T-cell (primary cell): ENCODE measurements at places on chromosomes 7 and 10. TPM values are rescaled to one million over a fixed set of nuclear protein-coding genes. Genes with fewer than 3 reads are reported as not detected.

Gene TMEM225B
- 0.85 TPM for total RNA-seq

Gene PTF1A
- total RNA-seq, result not detected

DNA sequence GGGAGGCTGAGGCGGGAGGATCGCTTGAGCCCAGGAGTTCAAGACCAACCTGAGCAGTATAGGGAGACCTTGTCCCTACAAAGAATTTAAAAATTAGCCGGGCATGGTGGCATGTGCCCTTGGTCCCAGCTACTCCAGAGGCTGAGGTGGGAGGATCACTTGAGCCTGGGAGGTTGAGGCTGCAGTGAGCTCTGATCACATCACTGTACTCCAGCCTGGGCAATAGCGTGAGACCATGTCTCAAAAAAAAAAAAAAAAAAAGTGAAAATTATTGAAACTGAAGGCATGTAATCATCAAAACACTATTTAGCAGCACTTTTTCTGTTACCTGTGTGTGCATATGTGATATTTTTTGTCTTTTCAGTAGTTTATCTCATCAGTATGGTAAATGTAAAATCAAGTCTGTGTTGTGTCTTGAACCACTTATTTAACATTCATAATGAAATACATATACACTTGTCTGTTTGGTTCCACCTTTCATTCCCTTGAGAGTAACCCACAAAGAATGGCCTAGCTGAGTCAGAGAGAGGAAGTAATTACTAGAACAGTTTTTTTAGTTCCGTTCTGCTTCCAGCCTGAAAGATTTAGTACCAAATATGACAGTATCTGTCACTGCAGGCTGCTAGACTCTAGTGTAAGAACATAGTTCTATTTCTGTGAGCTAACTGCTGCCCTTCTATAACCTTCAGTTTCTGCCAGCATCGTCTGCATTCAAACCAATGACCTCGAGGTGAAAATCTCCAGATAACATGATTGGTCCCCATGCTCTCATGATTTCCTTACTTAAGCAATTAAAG, 68.6 kb downstream of the MMRN2 start:
- no peak for DNase-seq

Gene TMEM270
- total RNA-seq, result not detected

Gene AGR3
- total RNA-seq, result not detected

DNA sequence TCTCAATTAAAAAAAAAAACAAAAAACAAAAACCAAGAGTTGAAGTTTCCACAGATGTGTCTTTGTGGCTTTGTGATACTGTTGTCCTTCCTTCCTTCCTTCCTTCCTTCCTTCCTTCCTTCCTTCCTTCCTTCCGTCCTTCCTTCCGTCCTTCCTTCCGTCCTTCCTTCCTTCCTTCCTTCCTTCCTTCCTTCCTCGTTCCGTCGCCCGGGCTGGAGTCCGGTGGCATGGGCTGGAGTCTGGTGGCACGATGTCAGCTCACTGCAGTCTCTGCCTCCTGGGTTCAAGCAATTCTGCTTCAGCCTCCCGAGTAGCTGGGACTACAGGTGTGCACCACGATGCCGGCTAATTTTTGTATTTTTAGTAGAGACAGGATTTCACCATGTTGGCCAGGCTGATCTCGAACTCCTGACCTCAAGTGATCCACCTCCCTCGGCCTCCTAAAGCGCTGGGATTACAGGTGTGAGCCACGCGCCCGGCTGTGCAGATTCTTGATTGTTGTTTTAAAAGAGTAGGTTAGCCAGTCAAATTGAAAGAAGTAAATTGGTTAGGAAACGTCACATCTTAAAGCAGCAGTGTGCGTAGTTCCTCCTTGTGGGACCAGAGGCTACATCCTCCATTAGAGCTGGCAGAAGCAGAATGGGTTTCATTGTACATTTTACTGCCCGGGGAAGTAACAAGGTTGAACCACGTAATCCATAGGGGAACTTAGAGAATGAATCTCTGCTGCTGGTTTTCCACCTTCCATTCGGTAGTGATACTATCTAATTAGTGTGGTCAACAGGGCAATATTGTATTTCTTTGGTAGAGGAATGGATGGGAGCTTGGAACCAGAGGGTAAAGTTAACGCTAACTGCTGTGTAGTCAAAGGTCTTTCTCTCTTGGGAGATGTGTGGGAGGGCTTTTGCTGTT, 20.6 kb downstream of the DNAJB6 start:
- no peak for DNase-seq

- no peak for DNase-seq
Measured at GRCh38 chr7:102211590-102212550, 74.8 kb upstream of the SH2B2 start.

GRCh38 chr7:92778972-92779371, 57.4 kb downstream of the CDK6 start:
- no peak for DNase-seq

DNA sequence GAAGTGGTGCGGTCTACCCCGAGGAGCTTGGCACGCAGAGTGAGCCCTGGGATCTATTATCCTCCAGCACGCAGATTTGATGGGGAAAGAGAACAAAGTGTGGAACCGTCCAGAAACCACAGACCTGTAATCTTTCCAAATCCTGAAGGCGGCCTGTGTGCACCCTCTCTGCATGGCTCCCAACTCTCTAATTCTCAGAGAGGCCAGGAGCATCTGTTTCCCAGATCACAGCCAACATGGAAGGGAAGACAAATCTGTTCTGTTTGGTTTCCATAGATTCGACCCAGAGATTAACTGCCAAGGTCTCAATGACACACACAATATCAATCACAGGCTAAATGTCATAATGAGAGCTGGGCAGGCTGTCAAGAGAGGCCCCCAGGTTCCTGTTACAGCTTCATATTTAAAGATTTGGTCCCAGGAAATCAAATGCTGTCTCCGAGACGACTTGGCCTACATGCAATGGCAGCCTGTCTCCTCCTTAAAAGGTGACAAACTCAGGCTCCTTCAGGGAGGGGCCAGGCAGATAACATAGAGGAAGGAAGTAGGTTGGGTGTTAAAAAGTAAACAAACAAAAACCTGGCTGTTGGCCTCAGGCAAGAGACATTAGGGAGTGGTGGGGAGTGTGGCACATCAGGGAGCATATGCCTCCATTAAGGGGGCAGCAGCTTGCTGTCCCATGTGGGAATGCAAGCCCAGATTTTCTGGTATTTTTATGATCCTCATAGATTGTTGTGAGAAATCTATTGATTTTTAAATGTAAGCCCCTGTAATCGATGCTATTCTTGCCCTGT, 48.8 kb upstream of the SAMD8 start:
- DNase-seq, result no peak

- DNase-seq, result no peak
Measured at GRCh38 chr10:104049504-104050250, 36.0 kb downstream of the COL17A1 start.

DNA sequence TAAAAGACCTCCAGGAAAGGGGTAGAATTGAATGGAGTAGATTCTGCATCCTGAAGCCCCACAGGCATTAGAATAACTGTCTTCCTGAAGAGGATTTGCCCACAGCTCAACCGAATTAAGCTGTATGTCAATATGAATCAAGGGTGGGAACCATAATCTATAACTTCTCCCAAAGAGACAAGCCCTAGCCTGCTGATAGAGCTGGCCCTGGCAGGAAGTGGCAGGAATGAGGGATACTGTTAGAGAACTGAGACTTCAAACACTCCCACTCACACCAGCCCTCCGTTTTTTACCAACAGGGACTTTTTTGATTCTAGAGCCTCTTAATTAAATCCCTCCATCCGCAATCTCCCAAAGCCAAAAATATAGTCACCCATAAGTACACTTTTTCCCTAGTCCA, 12.2 kb upstream of the DUSP5 start:
- no peak for DNase-seq

- peak; percentile 70 for DNase-seq
Measured at GRCh38 chr7:38335492-38336147, 62.2 kb upstream of the TARP start.

- no peak for DNase-seq
Measured at GRCh38 chr7:78662939-78663338, 790.5 kb downstream of the MAGI2 start.

- DNase-seq, result no peak
Measured at GRCh38 chr10:132297526-132297925, 10.2 kb downstream of the STK32C start.

Gene ZNF425
- 1.9 TPM for total RNA-seq

Gene CUZD1
- 4.1 TPM for total RNA-seq

Gene CYP3A5
- total RNA-seq, result 0.22 TPM

DNA sequence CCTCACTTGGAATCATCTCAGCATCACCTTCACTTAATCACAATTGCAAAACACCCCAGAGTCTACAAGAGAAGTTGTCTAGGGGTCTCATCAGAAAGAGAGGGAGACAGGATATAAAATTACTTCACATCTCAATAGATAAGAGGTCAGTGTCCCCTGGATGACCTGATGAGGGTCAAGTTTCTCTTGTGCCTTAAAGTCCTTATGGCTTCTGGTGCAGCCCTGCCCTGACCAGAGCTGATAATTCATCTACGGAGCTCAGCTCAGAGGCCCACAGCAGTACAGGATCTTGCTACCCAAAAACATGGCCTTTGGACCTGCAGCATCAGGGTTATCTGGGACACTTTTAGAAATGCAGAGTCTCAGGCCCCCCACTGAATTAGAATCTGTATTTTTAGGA, 111.1 kb upstream of the GLI3 start:
- DNase-seq, result no peak

DNA sequence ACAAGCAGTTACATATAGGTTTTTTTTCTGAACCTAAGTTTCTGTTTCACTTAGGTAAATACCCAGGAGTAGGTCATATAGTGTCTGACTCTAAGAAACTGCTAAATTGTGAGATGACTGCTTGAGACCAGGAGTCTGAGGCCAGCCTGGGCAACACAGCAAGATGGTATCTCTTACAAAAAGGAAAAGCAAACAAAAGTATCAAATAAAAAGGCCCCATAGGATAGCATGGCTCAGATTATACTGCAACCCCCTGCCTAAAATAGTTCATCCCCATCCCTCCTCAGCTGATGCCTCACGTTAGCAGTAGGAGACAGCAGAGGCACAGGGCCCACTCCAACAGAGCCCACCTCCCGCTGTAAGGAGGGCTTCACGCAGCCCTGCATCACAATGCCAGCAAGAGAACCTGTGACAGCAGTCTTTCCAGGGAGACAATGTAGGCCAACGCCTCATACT, 90.3 kb downstream of the SRPK2 start:
- DNase-seq, result no peak

Gene RAPGEF5
- 0.32 TPM for total RNA-seq

Gene AS3MT
- 0.30 TPM for total RNA-seq

DNA sequence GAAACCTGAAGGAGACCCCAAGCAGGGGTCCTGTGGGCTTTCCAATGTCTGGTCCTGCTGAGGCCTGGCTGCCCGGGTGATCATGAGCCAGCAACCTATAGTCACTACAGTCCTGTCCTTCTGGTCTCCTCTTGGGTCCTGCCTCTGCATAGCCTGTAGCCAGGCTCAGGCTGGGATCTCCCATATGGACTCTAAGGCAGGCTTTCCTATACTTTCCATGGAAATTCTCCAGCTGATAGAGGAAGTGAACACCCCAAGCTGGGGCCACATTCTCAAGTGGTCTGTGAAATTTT, 26.4 kb downstream of the ANXA8 start:
- DNase-seq, result no peak

DNA sequence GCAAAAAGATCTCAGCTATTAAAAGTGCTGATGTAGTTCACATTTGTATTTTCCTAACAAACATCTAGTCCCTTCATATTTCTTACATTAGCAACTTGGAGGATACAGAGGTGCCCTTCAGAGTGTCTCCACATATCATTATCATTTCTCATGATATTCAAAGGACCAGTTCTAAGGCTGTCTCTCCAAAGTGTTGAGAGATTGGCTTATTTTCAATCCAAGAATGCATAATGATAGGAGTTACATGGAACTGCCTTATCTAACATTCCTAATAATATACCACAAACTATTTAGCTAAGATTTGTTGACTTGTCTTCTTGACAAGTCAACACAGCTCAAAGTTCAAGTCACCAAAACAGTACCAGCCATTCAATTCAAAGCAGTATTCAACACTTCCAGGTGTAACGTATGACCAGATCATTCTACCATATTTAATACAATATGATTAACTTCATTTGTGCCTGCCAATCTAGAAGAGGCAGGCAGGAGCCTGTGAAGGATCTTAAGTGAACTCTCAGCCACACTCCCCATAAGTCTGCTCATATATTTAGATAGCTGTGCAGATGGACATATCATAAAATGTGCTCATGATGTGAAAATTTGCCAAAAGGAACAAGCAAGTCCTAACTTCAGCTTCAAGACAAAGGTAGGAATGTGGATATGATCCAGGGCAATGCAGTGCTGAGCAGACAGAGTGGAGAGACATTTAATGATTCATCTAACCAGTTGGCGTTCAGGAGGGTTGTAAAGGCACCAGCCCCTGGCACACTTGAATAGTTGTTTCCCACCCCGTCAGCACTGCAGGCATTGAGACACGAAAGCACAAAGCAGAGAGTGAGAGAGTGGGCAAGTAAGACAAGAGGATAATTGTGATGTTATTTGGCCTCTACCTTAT, 108.3 kb downstream of the MTERF1 start:
- no peak for DNase-seq

Gene TMEM273
- 22.9 TPM for total RNA-seq

DNA sequence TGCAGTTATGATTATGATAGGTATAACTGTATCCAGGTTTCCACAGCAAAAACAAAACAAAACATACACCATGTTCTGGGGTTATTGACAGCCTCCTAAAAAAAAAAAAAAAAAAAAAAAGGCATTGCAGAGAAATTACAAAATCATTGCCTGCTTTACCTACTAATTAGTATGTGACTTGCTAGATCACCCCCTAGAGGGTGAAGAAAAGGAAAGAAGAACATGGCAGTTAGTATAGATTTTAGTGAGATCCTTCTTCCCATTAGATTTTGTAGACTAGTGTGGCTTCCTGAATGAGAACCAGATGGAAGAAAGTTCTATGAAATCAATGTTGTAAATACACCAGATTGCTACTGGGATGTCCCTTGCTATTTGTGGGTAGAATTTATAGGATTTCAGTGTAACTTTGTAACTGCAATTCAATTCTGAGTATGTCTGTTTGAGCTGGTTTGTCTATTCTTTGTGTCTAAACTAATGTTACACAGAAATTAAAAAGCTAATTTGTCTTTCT, 24.0 kb upstream of the AGBL3 start:
- DNase-seq, result no peak

GRCh38 chr10:72083790-72084459, 4.4 kb downstream of the SPOCK2 start:
- DNase-seq, result no peak

- DNase-seq, result no peak
Measured at GRCh38 chr7:115975766-115976165, 54.8 kb downstream of the TFEC start.

Gene TRIM4
- 60.9 TPM for total RNA-seq

Gene SUN3
- 0.59 TPM for total RNA-seq

Gene KIAA1217
- 0.89 TPM for total RNA-seq

DNA sequence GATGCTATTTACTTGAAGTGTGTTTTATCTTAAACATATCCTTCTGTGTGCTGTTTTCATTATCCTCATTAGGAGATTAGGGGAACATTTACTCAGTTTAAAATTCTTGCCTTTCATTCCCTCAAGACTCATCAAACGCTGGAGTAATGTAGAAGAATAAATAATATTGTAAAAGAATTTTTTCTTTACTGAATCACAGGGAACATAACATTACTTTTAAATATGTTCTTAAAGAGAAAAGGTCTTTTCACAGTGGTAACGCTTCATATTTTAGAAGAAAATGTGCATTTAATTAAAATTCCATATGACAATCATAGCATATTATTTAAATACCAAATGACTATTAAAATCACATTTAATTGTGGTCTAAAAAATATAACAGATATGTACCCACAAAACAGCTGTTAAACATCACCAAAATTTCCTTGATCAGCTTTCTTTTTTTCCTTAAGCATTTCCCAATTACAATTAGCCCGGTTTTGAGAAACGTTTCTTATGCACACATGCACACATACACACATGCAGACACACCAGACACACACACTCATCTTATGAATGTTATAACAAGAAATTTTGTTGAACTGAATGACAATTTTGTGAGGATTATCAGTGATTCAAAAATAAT, 102.0 kb upstream of the GLI3 start:
- DNase-seq, result no peak
